ENCODE measurements at places on chromosomes 4 and X.

GRCh38 chr4:158538911-158539310 lies 17.2 kb downstream of the RXFP1 start:
- no peak for DNase-seq

DNA sequence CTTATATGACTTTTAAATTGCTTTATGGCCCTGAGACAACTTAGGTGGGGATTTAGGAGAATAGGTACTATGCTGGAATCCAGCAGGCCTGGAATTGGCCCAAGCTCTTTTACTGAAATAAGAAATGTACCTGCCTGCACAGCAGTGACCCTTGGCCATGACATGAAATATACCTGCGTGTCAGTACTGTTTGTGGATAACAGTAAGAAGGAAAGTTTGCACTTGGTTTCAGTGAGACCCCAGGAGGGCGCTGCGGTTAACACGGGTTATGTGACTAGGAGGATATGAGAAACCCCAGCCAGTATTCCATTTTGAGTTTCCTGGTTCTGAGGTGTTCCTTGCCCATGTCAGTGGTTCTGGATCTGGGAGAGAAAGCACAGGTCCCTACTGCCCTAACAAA lies 5.3 kb downstream of the MTM1 start:
- DNase-seq, result no peak

GRCh38 chr4:13427599-13428325 lies 56.4 kb downstream of the RAB28 start:
- DNase-seq, result no peak

GRCh38 chr4:187059895-187060294 lies 336.2 kb upstream of the FAT1 start:
- no peak for DNase-seq

GRCh38 chrX:12405306-12405705 lies 267.0 kb downstream of the FRMPD4 start:
- no peak for DNase-seq

DNA sequence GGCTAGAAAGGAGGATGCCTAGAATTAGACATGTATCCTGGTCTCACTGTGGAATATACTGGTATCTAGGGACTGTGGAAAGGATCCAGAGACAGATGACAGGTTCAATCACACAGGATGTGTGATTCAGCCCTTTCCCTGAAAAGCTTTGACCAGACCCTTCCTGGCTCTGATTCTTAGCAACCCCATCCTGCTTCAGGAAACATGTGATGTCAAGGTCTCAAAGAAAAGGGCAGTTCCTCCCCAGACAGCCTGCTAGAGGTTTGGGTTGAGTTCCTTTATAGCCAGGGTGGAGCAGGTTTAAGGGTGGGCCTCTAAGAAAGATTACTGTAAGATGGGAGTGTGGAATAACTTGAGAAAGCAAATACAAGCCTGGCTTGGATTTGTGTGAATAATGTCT lies 3.0 kb downstream of the BMP15 start:
- DNase-seq, result no peak

DNA sequence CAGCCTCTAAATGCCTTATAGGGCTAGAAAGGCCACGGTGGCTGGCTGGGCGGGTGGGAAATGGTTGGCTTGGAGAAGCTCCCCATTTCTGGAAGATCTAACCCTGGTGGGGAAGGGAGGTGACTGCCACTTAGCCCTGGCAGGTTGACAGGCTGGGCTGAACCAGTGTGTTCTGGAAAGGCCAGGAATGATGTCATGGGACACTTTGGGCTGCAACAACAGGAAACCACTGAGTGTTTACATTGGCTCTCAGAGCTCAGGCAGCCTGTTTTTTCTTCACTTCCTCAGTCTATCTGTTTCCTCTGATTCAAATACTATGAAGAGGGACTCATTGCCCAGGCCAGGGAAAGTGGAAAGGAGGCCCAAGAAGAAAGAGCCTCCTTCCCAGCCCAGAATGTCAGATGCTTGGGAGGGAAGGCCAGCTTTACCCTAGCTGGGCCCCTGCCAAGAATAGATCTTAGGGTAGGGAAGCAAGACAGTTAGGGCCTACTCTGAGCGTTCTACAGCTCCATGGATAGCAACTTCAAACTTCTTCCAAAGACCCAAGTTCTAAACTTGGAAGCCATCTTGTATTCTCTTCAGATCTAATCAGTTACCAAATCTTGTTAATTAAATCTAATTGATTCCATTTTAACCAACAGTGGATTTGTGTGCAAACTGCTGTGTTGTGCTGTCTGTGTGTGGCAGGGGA lies 65.8 kb upstream of the MSN start:
- DNase-seq, result no peak

GRCh38 chrX:23381099-23382087 lies 46.7 kb downstream of the PTCHD1 start:
- DNase-seq, result no peak

DNA sequence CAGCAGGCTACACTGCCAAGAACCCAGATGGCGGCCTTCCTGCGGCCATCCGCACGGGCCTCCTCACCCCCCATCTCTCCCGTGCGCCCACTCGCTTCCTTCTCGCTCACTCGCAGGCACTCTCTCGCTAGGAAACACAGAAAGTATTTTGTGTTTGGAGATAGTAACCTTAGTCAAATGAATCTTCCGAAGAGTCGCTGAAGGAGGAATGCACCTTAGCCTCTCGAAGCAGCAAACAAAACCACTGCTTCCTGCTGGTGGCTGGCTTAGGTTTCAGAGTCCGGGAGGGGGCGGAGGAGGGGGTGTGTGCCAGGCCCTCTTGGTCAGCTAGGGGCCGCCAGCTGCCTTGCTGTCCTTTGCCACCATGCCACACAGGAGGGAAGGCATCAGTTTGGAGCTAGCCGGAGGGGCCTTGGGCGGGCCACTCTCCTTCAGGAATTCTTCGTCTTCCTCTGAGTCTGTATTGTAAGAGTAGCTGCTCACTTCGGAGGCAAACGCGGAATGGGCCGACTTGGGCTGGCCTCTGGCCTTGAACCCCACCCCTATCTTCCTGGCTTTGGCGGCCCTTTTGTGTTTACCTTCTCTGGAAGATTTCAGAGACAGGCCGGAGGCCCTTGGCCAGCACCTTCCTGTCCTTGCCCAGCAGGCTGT lies 73.2 kb upstream of the UCP1 start:
- DNase-seq, result no peak

DNA sequence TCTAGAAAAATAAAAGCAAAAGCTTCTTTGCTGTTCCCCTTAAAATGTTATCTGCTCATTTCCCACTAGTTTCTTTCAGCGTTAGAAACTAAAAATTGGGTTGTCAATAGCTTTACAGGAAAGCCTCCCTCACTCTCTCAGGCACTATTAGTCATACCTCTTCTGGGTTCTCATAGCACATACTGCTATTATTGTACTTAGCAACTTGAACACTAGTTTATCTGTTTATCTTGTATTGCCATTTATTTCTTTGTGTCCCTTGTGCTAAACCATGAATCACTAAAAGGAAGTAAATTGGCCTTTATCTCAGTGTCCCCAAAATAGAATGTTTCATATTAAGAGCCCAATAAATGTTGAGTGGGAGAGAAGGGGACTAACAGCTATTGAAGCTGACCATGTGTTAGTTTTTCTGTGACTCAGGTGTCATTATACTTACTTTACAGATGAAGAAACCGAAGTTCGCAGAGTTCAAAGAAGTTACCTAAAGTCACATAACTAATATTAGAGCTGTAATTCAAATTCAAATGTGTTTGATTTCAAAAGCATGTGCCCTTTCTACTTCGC lies 124.8 kb upstream of the CITED1 start:
- no peak for DNase-seq

GRCh38 chr4:66516940-66517339 lies 846.7 kb upstream of the EPHA5 start:
- DNase-seq, result no peak

- DNase-seq, result no peak
Measured at GRCh38 chrX:27446423-27446822, 16.7 kb downstream of the PPP4R3C start.

- DNase-seq, result no peak
Measured at GRCh38 chrX:545452-545885, 85.1 kb upstream of the SHOX start.

GRCh38 chrX:14095702-14096101 lies 66.0 kb upstream of the GEMIN8 start:
- no peak for DNase-seq

- no peak for DNase-seq
Measured at GRCh38 chrX:154507673-154508383, 8.2 kb downstream of the FAM3A start.

GRCh38 chr4:14018191-14018853 lies 390.8 kb upstream of the BOD1L1 start:
- DNase-seq, result no peak

DNA sequence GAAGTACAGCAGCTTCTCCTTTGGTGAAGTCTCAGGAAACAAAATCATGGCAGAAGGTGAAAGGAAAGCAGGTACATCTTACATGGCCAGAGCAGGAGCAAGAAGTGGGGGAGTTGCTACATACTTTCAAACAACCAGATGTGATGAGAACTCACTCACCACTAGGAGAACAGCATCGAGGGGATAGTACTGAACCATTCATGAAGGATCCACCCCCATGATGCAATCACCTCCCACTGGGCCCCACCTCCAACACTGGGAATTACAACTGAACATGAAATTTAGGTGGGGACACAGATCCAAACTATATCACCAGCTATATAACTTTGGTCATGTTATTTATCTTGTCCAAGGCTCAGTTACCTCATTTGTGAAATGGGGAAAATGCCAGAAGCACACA lies 159.4 kb downstream of the OPHN1 start:
- DNase-seq, result no peak

DNA sequence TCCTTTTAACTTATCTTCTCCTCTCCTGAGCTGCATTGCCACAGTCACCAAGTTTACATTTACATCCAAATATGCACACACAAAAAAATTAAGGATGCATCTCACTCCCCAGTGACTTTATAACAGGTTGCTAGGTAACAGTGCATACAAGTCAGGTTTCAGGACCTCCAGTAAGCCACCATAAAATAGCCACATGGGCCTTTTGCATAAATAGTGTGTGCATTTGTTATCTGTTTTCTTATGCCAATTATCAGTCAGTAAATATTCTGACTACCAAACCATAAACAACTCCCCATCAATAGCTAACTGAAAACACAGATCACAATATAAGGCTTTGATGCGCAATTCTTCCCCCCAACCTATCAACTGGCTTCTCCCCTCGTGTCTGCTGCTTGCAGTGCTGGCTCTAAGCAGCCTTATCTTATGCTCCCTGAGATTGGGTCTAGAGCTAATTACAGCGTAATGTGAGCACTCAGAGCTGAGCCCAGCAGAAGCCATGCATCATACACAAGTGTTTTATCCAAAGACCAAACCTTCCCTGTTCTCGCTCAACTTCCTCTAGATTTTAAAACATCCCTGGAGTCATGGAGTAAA lies 55.4 kb downstream of the ZNF827 start:
- no peak for DNase-seq

DNA sequence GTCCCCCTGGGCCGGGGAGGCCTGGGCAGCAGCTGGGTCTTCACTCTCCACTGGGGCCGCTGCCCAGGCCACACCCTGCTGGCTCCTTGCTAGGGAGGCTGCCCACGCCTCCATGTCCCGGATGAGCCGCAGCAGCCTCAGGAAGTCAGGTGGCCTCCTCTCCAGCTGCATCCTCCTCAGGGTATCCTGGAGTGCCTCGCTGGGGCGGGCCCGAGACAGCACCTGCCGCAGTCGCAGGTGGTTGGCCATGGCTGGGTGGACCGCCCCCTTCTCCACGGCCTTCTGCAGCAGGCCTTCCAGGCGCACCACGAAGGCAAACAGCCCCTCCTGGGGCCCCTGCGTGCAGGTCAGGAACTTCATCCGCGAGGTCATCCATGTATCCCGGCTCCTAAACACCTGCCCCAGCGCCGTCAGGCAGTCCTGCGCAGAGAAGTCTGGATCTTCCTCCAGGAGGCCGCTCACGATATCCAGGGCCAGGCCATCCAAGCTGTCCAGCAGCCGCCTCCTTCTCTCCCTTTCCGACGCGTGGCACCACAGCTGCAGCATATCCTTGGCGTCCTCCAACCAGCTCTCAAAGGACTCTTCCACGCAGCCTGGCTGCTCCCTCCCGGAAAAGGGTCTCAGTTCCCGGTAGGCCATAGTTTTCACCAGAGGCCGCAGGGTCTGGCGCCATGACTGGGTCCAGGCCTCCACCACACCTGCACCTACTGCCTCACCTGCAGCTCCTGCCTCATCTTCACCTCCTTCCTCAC lies 2.1 kb downstream of the PNMA6F start:
- no peak for DNase-seq

GRCh38 chr4:86283371-86283770 lies 76.5 kb downstream of the MAPK10 start:
- no peak for DNase-seq

DNA sequence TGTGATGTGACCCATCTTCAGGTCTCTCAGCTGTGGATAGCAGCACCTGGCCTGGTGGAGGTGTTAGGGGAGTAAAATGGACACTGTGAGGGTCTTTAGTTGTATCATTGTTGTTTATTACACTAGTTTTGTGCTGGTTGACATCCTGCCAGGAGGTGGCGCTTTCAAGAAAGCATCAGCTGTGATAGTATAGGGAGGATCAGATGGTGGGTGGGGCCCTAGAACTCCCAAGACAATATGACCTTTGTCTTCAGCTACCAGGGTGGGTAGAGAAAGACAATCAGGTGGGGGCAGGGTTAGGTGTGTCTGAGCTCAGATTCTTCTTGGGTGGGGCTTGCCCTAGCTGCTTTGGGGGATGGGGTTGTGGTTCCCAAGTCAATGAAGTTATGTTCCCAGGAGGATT lies 162.8 kb downstream of the PPP1R2C start:
- DNase-seq, result no peak

- no peak for DNase-seq
Measured at GRCh38 chr4:78145622-78146021, 88.5 kb downstream of the FRAS1 start.

- DNase-seq, result no peak
Measured at GRCh38 chr4:23923141-23923540, 33.3 kb upstream of the PPARGC1A start.

DNA sequence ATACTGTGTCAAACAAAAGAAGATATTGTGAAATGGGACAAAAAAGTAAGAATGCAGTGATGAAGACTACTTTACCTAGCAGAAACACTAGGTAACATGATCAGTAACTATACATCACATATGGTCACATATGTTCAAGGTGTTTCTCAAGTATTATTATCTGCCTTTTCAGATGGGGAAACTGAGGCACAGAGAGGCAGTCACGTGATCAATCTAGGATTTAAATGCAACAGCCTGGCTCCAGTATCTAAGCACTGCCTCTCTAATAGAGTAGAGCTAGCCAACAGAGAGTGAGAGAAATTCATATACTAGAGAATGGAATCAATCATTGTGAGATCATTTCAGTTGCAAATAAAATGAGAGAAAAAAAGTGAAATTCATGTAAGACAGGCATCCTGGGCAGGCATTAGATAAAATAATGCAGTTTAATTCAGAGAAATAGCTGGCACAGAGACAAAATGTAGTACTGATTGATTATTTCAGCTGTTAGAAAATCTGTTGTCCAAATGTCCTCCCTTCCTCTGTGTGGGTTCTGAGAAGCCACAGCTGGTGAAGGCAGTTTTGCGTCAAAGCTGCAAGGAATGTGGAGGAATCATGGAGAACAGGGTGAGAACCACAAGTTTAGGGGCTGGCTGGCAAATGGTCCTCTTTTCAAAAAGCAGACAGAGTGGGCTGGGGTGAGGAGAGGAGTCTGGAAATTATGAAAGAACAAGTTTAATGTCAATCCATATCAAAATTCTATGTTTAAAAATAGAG lies 26.0 kb downstream of the SMIM43 start:
- no peak for DNase-seq

Measured in NCI-H1105 (cell line).